ENCODE measurements at places on chromosomes 2 and 18.
A peak's percentile ranks its signal among the peaks of the same experiment; 100 is the strongest.

DNA sequence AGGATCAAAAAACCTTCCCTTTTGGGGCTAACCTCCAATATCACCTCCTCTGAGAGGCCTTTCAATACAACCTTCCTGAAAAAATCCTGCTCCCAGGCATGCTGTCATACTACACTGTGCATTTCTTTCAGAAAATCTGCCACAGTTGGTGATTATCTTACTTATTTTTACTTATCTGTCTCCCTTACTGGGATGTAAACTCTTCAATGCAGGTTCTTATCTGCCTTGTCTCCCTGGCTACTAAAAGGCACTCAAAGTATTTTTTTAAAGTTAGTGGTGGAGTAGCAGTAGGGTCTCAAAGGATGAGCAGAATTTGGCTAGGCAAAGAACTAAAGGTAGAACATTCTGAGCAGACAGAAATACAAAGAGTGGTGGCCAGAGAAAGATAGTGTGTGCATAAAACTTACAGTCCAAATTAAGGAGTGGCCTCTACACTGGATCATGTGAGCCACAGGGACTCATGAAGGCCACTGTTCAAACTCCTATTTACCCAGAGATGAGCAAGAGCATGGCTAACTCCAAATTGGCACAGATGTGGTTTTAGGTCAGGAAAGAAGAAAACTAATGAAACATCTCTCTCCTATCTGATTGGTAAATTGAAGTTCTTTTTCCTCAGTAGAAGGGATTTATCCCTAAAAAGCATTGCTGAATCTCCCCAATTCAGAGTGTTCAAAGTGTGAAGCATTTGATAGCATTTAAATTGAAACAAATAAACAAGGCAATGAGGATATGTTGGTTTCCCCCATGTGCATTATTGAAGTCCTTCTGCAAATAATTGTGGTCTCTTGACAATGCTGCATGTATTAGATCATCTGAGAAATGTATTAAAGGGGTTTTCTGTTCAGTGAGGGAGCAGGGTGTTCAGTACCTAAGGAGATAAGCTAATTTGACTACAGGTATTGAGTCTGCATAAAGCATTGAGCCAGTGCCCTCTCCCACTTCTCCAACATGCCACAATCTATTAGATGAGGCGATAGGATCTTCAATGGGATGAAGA lies 285.5 kb downstream of the MREG start:
- no peak for DNase-seq

DNA sequence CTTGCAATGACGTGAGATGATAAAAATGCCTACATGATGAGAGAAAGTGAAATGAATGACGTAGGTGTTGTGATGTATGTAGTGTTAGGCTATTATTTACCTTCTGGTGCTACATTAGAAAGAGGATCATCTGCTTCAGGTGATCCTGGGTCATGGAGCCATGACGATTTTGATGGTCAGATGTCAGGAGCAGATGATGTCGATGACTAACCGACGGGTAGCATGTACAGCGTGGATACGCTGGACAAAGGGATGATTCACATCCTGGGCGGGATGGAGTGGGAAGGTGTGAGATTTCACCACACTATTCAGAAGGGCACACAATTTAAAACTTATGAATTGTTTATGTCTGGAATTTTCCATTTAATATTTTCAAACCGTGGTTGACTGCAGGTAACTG lies 43.5 kb upstream of the ACVR1C start:
- DNase-seq: no peak

GRCh38 chr2:192571636-192572035 lies 376.9 kb upstream of the TMEFF2 start:
- DNase-seq: no peak

- DNase-seq: no peak
These were observed 67.3 kb downstream of the RHBDD1 start for GRCh38 chr2:226903179-226903578.

GRCh38 chr2:109348671-109349502 lies 219.9 kb downstream of the SH3RF3 start:
- no peak for DNase-seq

GRCh38 chr2:66073172-66073571 lies 361.8 kb upstream of the MEIS1 start:
- DNase-seq: no peak

DNA sequence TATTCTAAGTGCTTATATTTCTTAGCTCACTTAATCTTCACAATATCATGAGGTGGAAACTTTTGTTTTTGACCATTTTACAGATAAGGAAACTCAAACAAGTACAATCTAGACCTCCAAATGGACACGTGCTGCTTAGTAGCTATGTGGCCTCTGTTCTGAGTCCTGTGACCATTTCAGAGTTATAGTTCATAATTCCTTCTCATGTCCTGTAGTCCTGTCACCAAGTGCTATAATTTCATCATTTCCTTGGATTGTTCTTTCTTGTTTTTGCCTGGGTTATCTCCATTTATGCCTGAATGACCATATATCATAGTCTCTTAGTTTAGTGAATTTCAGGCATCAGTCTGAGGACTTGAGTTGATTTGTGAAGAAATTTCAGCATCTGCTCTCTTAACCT lies 91.7 kb downstream of the NUP35 start:
- no peak for DNase-seq

- no peak for DNase-seq
These were observed 133.9 kb downstream of the CYP26B1 start for GRCh38 chr2:72013726-72014125.

GRCh38 chr18:77974329-77974728 lies 724.7 kb downstream of the GALR1 start:
- no peak for DNase-seq

- no peak for DNase-seq
These were observed 1544.4 kb downstream of the LRP1B start for GRCh38 chr2:140586379-140586778.

DNA sequence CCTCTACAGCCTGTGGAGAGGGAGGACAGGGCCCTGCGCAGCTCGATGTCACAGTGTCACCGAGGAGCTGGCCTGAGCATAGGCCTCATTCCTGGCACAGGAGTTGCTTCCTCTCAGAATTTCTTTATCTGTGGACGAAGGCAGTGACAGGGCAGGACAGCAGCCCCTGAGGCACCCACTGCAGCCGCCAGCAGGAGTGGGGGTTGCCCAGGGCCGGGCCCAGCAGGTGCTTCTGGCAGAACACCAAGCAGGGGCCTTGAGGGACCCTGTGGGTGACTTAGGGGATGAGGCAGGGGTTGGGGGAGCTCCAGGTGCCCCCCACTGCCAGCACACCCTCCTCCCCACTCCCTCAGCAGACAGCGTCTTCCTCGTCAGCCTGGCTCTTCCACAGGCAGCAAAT lies 290.0 kb downstream of the PHLPP1 start:
- no peak for DNase-seq

DNA sequence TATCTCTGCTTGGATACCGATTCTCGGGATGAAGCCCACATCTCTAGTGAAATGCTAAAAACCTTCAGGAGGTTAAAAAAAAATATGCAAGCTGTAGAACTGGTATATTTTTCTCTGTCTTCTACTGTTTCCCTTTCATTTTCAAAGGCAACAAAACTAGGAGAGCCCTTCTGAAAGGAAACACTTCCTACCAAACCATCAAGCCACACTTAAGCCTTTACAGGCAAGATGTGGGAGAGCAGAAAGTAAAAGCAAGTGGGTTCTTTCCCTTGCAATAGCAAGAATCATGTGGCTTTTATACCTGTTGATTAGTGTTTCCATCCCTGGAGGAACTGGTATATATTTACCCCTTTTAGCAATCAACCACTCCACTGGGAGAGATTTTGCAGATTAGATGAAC lies 147.9 kb upstream of the ACAA2 start:
- no peak for DNase-seq

DNA sequence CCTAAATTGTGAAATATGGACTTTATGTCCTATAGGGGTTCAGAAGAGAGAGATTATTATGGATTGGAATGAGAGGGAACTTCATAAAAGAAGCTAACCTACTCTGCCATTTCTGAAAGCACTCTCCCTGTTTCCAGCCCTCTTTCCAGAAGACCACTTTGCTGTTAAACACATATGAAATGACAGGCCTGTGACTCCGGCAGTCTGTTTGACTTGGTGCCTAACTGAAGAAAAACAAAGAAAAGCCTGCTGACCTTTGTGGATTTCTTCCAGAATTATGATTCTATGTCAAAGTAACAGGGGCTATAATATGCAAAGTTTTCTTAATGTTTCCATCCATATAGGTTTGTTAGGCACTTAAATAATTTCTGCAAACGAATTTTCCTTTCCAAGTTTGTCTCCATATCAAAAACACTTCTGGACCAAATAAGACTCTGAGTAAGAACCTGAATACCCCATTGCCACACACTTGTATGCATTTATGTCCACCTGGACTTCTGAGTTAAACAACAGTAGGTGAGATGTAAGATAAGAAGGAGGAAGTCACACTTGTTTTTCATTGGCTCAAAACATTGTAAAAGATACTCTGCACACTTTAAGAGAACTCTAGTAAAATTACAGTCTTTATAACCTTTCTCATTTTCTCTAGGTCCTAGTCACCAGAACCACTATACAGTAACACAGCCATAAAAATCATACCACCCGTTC lies 111.7 kb downstream of the PIEZO2 start:
- no peak for DNase-seq

DNA sequence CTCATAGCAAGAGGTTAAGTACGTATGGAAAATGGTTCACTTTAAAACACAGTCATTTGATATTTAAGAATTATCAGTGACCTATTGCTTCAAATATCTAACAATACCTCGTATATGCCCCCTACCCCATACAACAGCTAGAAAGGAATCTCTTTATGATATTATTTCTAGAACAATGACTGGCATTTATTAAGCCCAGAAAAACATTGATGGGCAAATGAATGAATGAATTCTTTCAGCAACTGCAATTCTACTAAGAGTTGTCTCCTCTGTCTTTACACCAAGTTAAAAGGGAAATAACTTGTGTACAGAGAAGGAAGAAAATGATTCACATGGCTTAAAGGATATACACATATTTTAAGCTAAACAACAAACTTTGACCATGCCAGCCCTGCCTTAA lies 384.7 kb downstream of the ERBB4 start:
- no peak for DNase-seq

DNA sequence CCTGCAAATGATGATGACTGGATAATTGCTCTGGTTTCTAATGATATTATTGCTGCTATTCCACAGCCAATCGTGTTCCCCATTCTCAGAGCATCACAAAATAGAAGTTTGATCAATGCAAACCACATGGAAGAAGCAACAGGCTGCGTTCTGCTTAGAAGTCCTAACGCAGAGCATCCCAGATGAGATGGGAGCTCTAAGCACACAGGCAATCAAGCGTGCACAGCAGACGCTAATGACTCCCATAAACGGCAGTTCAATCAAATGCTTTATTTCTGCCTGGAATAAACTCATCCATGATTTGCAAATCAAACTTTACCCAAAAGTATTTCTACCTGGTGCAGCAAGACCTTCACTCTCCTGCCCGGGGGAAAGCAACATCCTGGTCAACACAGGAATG lies 304.2 kb downstream of the FBXO15 start:
- no peak for DNase-seq

DNA sequence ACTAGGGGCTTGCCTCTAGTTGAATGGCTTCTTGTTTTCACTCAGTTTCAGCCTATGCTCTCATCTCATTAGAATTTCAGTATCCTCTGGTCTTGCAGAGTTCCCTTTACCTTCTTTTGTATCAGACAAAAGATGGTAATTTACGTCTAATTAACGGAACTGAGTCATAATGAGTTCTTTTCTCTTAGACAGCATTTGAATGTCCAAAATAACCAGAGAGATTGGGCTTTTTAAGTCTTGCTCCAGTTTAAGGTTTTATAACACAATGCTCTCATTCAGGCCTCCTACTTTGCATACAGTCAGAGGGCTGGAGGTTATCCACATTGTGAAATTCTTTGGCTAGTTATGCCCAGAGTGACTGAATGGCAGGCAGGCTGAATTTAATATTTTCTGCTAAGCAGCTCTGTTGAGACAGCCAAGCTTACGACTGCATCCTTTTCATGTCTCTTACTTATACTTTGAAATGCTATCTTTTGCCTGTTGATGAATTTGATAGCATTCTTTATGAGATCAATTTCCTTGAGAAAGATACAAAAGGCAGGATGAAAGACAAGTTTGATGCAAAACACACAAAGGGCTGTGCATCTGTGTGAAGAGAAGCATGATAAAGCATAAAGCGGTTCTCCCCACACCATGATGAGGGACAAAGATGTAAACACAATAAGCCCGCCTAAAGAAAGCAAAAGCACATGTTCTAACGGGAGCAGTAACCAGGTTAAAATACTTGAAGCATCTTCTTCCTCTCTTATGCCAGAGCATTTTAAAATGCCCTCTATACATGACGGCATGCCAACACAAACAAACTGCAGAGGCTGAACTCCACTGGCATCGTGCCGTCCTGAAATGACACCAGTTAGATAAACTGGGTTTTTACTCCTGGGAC lies 90.0 kb downstream of the CDH2 start:
- DNase-seq: no peak

- no peak for DNase-seq
These were observed 6.6 kb upstream of the DSC3 start for GRCh38 chr18:31049189-31049588.

- no peak for DNase-seq
These were observed 35.8 kb downstream of the SLC9A4 start for GRCh38 chr2:102508863-102509262.

DNA sequence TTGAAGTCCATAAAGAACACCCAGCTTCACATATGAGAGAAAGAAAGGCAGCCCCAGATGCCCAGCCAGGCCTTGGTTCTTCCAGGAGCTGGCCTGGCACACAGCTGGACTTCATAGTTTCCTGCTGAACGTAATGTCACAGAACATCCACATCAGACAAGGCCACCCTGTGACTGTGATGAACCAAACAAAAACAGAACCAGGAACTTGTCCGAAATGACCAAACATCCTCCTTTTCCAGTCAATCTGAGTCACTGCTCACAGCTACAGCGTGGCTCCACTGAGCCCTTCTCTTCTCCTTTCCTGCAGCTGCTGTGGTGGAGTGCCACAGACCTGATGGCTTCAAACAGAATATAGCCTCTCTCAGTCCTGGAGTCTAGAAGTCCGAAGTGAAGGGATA lies 45.4 kb upstream of the PAPOLG start:
- DNase-seq: no peak

DNA sequence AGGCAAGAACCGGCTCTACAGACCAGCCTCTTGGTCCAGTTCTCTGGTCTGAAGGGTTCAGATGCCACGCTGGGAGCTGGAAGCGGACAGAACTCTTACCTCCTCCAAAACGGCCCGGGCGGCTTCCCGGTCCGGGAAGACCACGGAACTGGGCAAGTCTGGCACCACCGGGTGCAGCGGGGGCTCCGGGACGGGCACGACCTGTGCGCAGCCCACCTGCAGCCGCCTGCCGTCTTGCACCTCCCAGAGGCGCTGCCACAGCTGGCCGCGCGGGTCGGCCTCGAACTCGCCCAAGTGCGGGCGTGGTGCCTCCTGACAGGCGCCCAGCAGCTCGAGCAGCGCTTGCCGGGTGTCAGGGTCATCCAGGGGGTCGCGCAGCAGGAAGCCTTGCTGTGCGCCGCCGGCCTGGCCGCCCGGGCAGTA lies 773 bp downstream of the CMPK2 start:
- DNase-seq: peak; percentile 4
